ENCODE measurements at places on chromosomes 5 and 9.
A peak's percentile ranks its signal among the peaks of the same experiment; 100 is the strongest.

- DNase-seq, result no peak
Measured at GRCh38 chr9:126788634-126789349, 16.0 kb upstream of the ZBTB43 start.

DNA sequence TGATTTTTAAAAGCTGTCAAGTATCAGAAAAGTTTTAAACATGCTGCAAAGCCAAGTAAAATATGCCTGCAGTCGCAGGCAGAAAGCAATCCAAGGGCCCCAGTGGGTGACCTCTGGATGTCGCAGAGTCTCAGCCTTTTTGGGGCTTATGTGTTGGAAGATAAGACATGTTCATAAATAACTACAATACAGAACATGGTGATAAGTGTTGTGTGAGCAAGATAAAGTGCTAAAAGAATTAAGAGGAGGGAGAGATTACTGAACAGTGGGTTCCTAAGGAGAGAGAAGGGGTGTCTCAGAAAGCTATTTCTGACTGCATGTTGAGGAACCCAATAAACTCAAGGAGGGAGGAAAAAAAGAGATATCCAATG lies 78.9 kb upstream of the ADRB2 start:
- no peak for DNase-seq

- no peak for DNase-seq
Measured at GRCh38 chr5:112691758-112692157, 45.9 kb upstream of the APC start.

DNA sequence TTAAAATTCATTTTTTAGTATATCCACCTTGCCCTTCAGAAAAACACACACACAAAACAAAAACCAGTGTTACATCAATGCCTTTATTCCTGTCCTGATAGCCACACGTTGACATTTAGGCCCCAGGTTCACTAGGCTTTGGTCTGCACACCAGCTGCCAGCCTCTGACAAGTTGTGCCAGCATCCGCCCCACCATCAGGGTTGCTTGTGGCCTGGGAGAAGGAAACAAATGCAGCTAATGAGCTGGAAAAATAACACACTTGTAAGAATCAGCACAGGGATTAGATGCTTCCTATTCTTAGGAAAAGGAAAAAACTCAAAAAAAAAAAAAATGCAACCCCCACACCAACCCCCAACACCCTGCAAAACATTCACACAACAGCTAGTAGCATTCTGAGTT lies 404.0 kb upstream of the GRIA1 start:
- no peak for DNase-seq

- no peak for DNase-seq
Measured at GRCh38 chr9:118647331-118647730, 721.9 kb downstream of the BRINP1 start.

- DNase-seq, result no peak
Measured at GRCh38 chr5:17888155-17888554, 253.9 kb downstream of the TAF11L14 start.

- no peak for DNase-seq
Measured at GRCh38 chr5:52964138-52964537, 25.0 kb upstream of the ITGA2 start.

- DNase-seq, result no peak
Measured at GRCh38 chr9:135905380-135906258, 1.7 kb downstream of the CAMSAP1 start.

DNA sequence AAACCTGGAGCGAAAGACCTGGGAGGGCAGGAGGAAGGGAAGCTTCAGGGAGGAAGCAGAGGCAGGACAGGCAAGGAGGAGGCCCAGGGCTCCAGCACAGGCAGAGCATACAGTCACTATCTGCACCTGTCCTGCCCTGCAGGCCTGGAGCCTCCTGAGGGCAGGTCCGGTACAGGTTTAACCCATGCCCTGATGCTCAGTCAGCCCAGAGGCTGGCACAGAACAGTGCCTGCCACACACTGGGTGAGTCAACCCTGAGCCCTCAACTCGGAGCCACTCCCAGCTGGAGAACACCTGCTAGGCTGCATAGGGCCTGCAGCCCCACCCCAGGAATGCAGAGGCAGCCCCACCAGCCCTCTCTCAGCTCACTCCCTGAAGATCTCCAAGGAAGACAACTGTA lies 161.5 kb upstream of the PHYKPL start:
- peak; percentile 32 for DNase-seq

GRCh38 chr9:16901590-16901989 lies 31.1 kb upstream of the BNC2 start:
- no peak for DNase-seq

DNA sequence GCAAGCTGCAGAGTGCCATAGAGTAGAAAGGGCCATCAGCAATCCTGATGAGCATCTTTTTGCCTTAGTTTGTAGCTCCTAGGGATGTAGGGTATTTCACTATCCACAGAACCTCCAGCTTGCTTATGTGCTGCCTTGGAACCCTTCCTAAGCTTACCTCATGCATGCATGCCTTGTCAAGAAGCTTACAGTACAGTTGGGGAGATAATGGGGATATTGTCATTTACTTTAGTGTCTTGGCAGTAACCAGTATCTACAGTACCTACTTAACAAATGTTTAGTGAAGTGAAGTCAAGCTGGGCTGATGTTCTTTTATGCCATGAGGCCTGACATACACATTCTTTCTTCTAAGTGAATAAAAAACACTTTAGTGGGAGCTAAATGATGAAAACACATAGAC lies 164.6 kb upstream of the PPP1R2B start:
- no peak for DNase-seq

GRCh38 chr5:176664886-176665285 lies 17.6 kb downstream of the TSPAN17 start:
- no peak for DNase-seq

Measured in aorta (tissue), 5 donors.